ENCODE measurements at places on chromosomes 7 and 10.

- DNase-seq, result no peak
Measured at GRCh38 chr10:129331207-129331838, 135.7 kb upstream of the MGMT start.

- DNase-seq, result no peak
Measured at GRCh38 chr7:126689037-126689436, 563.7 kb downstream of the GRM8 start.

DNA sequence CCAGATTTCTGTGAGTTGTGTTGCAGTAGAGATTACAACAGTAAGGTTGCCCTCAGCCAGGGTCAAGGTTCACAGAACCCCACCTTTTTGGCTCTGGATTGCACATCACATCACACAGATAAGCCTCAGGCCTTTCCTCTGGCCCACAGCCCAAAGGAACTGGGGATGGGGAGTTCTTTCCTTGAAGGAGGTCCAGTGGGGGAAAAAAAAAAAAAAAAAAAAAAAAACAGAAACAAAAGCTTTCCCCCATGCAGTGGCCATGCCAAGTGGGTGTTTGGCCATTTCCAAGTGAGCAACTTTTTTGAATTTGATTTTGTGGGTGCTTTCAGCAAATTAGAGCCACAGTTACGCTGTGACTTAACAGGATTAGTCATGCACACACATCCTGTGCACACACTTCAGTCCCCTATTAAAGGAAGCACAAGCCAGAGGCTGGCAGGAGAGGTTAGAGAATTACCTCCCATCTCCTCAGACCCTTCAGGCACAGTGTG is 79.3 kb upstream of the NANOS1 start:
- DNase-seq, result no peak

DNA sequence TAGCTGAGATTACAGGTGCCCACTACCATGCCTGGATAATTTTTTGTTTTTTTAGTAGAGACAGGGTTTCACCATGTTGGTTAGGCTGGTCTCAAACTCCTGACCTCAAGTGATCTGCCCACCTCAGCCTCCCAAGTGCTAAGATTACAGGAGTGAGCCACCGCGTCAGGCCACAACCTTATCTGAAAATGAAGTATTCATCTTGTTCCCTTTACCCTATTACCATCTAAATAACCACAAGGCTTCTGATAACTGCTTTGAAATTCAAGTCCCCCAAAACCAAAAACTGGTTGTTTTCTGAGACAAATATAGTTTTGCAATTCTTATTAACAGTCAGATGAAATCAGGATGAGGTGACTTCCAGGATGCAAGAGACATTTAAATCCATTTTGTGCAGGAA is 2.4 kb downstream of the TCTN3 start:
- DNase-seq, result no peak

DNA sequence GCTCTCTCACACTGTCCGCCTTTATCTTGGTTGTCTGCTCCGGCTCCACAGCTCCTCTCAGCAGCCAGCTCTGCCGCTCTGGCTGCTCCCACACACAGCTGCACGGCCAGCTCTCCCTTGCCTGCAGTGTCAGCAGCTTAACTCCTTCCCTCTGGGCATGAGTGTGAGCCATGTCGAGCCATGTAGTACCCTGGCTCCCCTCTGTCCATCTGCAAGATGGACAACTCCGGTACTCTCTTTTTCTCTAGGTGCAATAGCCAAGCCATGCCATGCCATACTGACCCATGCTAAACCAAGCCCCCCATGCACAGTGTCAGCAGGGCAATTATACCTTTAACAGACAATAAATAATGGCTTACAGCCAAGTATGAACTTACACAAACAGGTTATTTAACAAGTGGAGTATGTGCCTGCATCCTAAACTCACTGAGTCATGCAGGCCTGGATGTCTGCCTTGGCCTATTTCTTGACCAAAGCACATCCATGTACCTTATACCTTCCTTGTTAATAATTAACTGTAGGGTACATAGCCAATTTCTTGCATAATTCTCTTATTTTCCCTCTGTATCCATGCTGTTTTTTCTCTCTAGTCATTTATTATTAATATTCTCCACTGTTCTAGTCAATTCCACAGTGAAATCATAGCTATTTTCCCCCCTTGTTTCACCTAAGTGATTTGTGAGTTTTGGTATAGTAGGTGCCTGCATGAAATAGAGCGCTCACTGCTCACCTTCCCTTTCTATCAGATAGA is 170.9 kb downstream of the CDK14 start:
- DNase-seq, result no peak

GRCh38 chr10:105596749-105597148 is 955.7 kb downstream of the SORCS3 start:
- peak; percentile 13 for DNase-seq

GRCh38 chr10:34815185-34816084 is at the start of gene PARD3:
Gene PARD3 (minus strand): TSS chr10:34815296. CDS start chr10:34814995, 301 bp downstream.
- DNase-seq, result peak; percentile 43

GRCh38 chr10:45453639-45454255 is 79.7 kb downstream of the ALOX5 start:
- no peak for DNase-seq

DNA sequence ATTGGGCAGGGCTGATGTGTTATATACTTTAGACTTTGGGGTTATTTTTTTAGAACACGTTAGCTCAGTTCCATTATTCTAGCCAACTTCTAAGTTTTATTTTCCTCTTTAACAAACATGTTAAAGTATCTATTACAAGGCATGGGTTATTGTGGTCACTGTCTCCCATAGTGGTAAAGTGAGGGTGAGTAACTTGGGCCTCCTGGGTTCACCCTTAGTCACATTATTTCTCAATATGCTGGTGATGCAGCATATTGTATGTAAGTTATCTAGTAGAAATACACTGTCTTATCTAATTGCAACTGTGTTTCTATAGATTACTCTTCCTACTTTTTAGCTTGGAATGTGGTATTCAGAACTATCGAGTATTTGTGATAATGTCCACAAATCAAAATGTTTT is 65.9 kb downstream of the BBS9 start:
- DNase-seq, result no peak

DNA sequence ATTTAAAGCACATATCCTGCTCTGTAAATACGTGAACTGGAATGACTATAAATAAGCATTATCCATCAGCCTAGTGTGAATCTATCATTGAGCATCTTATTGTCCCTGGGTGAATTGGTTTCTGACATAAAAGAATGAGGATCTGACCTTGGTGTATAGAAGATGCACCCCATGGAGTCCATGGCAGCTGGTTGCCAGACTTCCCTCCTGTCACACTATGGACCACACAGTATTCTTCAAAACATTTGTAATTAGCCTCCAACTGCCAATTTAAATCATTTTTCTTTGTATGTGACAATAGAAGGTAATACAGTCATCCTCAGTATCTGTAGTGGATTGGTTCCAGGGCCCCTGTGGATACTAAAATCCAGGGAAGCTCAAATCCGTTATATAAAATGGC is 238.1 kb upstream of the ZWINT start:
- no peak for DNase-seq

DNA sequence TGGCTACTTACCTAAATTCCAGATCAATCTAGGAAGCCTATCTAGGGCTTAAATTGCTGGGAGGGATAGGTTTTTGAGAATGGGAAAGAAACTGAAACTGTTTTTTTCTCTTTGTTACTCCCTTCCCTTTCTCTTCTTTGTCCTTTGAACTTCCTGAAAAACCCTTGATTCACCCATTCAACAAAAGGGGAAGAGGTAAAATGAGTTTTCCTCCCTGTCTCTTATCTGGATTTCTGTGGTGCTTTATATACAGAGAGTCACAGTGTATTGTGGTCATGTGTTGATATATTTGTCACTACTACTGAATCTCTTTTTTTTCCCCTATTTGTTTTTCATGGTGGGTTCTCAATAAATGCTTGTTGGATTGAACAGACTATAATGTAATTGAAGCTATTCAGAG is 19.8 kb upstream of the NUP205 start:
- no peak for DNase-seq

- no peak for DNase-seq
Measured at GRCh38 chr7:147415991-147416390, 1174.6 kb upstream of the C7orf33 start.

GRCh38 chr7:24233386-24233785 is 50.6 kb upstream of the NPY start:
- DNase-seq, result no peak

GRCh38 chr10:51176976-51177695 is 102.8 kb downstream of the PRKG1 start:
- no peak for DNase-seq

DNA sequence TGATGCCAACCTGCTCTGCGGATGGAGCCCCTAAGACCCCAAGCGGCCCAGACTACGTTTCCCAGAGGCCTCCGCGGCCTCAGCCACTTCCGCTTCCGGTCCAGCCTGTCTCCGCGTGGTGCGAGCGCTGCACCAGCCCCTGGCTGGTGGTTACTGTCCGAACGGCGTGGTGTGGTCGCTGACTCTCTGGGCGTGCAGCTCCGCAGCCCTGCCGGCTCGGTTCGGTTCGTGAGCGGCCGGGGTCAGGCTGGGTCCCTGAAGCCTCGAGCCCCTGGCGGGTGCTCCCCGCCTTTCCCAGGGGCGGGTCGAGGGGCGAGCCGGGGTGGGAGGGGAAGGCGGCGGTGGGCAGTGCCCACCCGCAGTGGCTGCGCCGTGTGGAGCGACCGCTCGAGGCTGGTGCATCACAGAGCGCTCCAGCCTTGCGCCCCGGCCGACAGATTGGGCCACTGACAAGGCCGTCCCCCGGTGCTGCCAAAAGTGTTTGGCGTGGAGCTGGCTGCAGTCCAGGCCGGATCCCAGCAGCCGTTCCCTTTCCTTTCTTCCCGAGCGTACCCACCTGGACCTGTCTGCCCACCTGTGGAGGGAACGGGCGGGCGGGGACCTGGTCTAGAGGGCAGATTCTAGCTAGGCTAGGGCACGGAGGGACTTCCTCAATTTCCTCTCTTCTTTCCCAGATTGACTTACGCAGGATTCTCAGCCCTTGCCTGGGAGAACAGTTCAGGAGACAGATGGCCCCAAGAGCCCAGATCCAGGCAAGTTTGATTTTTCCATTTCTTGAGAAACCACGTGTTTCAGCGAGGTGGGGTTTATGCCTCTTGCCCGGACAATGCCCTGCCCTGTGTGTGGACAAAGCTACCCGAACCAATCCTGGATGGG is at the start of gene ZNF485:
ZNF485 (plus strand) TSS at position 116 of the 876 bp plus-strand sequence; CDS start at position 729, 613 bp downstream.
- peak; percentile 9 for DNase-seq

- no peak for DNase-seq
Measured at GRCh38 chr10:88116971-88117626, 253.7 kb downstream of the PTEN start.
